Osteoblast (primary cell): ENCODE measurements at places on chromosomes 7 and 10. TPM values are rescaled to one million over a fixed set of nuclear protein-coding genes. Genes with fewer than 3 reads are reported as not detected.

Gene FEZF1
- total RNA-seq, result not detected in 2 replicates

Gene SLC26A5
- not detected in 2 replicates for total RNA-seq

Gene PKD2L1
- total RNA-seq, result not detected in 2 replicates

DNA sequence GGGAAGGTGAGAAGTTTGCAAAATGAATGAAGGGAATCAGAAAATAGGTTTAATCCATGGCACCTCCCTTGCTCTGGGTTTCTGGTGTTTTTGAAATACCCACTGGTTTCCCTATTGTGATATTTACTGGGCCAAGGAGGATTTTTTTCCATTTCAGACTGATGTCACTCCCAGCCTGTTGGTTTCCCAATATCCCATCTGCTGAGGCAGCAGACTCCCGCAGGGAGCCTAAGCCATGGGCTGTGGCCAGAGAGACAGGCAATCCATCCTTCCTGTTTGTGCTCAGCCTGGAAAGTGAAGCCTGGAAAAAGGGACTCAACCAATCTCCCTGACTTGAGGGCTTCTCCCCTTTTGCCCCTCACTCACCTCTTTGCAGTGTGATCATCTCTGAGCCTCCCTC, 22.8 kb downstream of the FAM107B start:
- peak; percentile 71 for DNase-seq

DNA sequence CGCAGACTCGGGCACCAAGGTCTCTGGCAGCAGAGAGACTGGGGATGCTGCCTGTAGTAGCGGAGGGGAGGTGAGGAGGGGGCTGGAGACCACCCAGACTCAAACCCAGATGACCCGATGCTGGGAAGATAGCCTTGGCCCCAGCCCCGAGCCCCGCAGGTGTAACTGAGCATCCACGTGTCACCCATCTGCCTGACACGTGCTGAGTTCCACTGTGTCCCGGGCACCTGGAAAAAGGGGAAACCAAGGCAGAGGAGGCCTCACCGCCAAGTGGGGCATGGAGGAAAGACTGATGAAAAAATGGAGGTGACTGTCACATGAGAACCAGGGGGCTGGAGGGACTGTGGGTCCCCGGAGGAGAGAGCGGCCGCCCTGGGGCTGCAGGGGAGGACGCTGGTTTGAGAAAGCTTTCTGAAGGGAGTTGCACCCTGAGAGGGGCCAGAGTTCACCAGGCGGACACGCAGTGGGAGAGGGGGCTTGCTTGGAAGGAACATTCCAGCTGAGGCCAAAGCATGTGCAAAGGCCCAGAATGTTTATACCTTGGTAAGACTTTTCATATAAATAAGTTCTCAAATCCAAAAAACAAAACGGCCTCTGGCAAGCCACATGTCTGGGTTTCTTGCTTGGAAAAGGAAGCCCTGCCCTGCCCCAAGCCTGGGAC, 27.4 kb upstream of the ELN start:
- DNase-seq, result no peak

DNA sequence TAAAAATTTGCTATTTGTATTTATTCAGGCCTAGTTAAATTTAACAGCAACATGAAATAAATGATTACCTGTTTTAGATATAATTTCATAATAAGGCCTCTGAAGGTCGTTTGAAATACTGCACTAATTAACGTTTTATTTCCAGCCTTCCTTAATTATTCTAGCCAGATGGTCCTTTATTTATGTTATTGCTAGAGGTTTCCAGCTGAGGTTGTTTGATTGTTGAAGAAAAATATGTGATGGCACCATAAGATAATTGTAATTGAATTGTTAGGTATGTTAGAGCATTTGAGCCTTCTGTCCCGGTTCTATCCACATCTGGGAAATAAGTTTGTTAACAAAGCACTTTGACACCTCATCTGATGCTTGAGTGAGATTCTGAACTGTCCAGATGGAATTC, 556.1 kb downstream of the ATRNL1 start:
- DNase-seq, result no peak

DNA sequence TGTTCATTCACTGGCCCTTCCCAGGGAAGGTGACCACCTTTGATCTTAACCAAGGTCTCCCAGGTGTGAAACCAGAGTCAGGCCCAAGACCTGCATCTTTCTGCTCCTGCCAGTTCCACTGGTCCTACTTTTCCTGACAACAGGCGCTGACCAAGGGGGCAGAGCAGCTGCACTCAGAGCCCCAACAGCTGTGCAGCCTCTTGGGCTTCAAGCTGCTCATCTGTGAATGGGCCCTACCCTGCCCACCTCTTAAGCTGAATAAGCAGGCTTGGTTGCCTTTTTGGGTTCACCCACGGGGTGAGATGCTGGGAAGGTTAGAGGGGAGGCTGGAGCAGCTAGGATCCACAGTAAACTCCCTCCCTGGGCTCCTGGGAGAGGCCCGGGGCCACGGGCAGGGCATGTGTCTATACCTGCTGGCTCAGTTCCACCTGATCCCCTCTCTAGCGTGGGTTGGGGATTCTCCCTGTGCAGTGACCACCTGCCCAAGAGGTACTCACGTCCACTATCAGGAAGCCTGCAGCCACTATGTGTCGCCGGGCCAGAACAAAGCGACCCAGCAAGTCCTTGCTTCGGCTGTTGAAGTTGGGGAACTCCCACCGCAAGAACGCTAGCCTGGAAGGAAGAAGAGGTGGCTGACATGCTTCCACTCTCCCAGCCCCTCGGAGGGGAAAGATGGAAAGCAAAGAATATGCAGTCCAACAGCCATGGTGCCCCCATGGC, 10.6 kb downstream of the TBRG4 start:
- DNase-seq, result no peak

GRCh38 chr7:103686763-103687162, 240.8 kb upstream of the SLC26A5 start:
- DNase-seq, result no peak
